ENCODE measurements at places on chromosomes 16 and 17.

DNA sequence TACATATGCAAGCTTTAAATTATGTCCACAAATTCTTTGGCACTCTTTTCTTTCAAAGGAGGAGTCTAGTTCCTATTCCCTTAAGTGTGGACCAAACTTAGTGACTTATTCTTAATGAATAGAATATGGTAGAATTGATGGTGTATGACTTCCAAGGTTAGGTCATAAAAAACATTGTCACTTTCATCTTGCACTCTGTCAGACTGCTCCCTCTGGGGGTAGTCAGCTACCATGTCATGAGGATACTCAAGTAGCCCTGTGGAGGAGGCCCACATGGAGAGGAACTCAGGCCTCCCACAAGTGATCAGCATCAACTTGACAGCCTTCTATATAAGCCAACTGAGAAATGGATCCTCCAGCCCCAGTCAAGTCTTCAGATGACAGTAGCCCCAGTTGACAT lies 58.0 kb upstream of the SCNN1B start:
- DNase-seq, result no peak

DNA sequence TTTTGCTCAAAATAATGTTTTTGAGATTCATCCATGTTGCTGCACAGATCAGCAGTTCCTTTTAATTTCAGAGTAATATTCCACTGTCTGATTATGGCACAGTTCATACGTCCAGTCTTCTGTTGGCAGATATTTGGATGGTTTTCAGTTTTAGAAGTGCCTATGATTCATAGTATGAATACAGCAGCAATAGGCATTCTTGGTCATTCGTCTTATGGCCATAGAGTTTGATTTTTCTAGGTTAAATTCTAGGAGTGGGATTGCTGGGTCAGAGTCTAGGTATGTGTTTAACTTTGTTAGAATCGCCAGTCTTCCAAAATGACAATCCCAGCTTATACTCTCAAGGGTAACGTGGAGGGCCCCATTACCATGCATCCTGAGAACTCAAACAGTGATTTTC lies 11.5 kb upstream of the IL34 start:
- no peak for DNase-seq

- no peak for DNase-seq
Observed at GRCh38 chr17:60383379-60383778, 8.6 kb downstream of the USP32 start.

- DNase-seq, result no peak
Observed at GRCh38 chr16:11084484-11084875, 140.1 kb downstream of the CLEC16A start.

DNA sequence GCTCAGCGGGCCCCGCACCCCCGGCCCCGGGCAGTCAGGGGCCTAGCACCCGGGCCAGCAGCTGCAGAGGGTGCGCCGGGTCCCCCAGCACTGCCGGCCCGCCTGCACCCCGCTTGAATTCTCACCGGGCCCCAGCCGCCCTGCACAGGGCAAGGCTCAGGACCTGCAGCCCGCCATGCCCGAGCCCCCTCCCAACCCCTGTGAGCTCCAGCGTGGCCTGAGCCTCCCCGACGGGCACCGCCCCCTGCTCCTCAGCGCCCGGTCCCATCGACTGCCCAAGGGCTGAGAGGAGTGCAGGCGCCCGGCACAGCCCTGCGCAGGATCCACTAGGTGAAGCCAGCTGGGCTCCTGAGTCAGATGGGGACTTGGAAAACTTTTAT lies 1.7 kb upstream of the BRCA1 start:
- no peak for DNase-seq

- DNase-seq, result no peak
Observed at GRCh38 chr16:30636599-30636998, 14.2 kb upstream of the PRR14 start.

DNA sequence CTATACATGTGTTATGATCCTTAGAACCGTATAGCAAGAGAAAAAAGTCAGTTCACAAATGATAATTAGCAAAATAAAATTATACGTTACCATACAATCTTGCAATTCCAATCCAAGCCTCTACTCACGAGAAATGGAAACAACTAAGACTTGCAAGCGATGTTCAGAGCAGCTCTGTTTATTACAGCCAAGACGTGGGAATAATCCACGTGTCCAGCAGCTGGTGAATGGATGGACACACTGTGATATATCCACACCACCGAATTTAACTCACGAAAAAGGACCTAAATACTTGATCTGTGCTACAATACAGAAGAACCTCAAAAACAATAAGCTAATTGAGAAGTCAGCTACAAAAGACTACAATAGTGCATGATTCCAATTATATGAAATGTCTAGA lies 88.1 kb downstream of the ADCY9 start:
- no peak for DNase-seq

- no peak for DNase-seq
Observed at GRCh38 chr17:57956291-57957119, 1.3 kb upstream of the CUEDC1 start.

GRCh38 chr17:17768424-17769088 lies 68.2 kb downstream of the SREBF1 start:
- no peak for DNase-seq

DNA sequence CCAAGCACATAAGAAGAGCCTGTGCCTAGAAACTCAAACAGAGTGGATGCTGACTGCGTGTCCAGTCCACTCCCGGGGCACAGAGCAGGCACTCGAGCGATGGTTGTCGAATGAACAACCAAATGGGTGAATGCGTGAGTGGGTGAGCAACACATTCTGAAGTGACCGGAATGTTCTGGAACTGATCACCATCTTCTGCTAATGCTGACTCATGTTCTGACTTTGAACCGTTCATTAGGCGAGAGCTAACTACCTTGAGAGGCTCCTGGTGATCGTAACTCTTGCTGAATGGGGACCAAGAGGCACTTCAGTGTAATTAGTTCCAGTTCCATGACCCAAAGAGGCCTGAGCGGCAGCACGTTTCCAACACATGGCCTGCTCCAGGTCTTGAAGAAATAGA lies 37.9 kb downstream of the IRF8 start:
- DNase-seq, result no peak

- no peak for DNase-seq
Observed at GRCh38 chr16:31365131-31365865, 10.3 kb downstream of the ITGAX start.

- DNase-seq, result no peak
Observed at GRCh38 chr17:32253117-32253611, 12.5 kb upstream of the RHBDL3 start.

Measured in central memory CD8-positive, alpha-beta T cell (primary cell).